ENCODE measurements at places on chromosomes 16 and 17.

- peak; percentile 55 for DNase-seq
Measured at GRCh38 chr16:71771571-71771970, 37.1 kb downstream of the AP1G1 start.

DNA sequence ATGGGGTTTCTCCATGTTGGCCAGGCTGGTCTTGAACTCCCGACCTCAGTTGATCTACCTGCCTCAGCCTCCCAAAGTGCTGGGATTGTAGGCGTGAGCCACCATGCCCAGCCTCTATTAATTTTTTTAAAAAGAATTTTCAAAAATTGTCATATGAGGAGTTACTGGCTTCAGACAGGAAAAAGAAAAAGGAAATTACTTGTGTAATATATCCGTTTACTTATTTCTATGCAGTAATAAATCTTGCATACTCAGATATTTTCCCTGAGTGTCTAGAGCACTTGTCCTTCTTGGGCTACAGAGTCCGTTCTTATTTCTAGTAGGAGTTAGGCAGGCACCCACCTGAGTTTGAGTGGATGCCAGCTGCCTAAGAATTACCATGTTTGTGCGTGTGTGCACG is 85.8 kb downstream of the VMP1 start:
- DNase-seq: no peak

DNA sequence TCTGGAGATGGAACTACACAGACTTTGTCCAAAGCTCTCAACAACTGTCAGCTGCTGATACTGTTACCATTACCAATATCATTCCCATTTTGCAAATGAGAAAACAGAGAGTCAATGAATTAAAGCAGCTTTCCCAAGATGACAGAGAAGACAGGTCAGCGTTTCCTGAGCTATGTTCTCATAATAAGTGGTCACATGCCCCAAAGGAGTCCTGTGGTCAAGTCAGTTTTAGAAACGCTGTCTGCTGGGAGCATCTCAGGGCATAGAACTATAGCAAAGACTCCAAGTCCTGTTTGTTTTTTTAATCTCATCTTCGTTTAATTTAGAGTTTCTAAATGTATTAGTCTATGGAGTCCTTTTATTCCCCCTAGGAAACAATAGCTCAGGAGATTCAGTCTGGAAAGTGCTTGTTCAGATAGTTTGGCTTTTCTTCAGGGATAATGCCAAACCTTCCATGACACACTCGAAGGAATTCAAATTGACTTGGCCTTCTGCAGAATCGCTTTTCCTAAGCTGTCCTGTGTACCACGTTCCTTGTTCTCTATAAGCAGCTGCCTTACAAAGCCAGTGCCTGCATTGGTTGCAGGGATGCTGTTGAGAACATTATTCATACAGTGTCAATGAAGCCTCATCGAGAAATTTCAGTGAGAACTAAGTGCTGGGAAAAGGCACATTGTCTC is 12.1 kb downstream of the CCDC42 start:
- DNase-seq: no peak

DNA sequence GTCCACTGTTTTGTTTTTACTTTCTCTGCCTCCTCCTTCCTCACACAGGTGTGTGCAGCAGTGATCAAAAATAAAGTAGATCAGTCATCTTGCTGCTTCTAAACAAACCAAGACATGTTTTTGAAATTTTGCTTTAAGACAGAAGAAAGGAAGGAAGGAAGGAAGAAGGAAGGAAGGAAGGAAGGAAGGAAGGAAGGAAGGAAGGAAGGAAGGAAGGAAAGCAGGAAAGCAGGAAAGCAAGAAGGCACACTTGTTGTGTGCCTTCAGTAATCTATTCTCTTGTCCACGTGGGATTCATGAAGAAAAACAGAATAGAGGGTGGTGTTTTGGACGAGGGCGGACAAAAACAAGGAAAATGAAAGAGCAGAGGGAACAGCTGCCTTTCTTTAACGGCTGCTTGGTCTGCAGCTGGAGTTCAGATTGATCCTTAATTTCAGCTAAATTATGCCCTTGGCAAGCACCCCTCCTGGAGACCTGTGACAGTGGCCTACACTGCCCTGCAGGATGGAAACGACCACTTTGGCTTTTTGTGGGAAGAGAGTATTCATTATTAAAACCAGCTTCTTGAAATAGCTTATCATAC is 188.5 kb upstream of the IRX3 start:
- no peak for DNase-seq

- DNase-seq: no peak
Measured at GRCh38 chr16:82917886-82918595, 291.3 kb downstream of the CDH13 start.

- no peak for DNase-seq
Measured at GRCh38 chr16:54403580-54403979, 117.0 kb upstream of the IRX3 start.

GRCh38 chr17:17693253-17694168 is 12.3 kb downstream of the RAI1 start:
- peak; percentile 74 for DNase-seq
